D341Med (cell line): ENCODE measurements at places on chromosomes 11 and 22.

GRCh38 chr11:116225784-116226585, 546.8 kb downstream of the BUD13 start:
- DNase-seq: no peak

- DNase-seq: no peak
These were observed 110.0 kb upstream of the PAX6 start for GRCh38 chr11:31921081-31921480.

DNA sequence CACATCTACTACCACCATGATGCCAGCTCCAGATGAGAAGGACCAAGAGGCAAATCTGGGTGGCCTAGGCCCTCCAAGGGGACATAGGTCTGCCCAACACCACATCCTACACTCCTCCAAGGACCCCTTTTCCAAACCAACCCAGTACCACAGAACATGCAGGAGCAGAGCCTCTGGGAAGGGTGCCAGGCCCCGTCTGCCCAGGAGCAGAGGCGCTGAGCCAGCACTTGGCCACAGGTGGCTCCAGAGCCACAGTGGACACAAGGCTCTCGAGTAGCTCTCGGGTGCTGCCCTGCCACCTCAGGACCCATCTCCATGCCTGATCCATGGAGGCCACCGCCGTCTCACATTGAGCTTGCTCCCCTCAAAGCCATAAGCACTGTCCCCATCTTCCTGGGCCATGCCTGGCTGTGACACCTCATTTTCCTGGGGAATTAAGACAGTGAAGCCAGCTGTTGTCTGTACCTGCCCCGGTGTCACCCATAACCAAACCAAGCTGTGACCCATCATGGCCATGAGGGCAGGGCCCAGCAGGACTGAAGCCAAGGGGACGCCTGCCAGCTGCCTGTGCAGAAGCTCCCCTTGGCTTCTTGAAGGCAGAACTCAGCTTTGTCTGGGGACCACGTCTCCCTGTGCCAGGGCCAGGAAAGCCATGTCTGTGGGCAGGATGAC, 7.4 kb downstream of the MOB2 start:
- DNase-seq: no peak

DNA sequence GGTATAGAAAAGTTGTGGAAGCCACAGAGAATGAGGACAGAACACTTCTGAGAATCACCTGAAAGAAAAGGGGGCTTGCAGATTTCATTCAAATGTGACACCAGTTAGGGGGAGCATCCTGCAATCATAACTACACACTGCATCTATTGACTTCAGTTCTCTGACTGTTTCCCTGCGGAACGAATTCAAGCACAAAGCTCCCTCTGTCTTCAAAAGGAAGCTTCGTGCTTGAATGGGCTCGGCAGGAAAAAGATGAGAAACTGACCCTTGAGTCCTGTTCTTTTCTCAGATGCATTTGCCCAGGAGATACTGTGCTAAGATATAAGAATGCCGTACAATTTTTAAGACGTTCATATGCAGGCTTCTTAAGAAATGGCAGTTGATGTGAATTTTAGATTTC, 2000.4 kb upstream of the RAG2 start:
- DNase-seq: no peak
